ENCODE measurements at places on chromosomes 2 and 18.

DNA sequence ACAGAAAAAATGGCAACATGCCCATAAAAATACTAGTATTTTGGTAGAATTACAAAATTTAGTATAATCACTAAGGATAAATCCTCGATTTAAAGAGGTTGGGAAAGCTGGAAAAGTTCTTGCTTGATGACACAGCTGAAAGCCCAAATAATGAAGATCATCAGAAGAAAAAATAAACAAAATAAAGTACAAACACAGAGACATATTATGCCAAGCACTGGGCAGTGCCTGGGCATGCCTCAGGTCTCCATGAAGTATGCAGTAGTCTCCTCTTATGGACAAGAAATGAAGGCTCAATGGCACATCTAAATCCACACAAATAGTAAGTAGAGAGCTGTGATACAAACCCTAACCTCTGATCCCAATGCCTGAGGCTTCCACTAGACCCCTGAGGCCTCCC, 57.7 kb downstream of the RNU4ATAC start:
- DNase-seq: no peak

DNA sequence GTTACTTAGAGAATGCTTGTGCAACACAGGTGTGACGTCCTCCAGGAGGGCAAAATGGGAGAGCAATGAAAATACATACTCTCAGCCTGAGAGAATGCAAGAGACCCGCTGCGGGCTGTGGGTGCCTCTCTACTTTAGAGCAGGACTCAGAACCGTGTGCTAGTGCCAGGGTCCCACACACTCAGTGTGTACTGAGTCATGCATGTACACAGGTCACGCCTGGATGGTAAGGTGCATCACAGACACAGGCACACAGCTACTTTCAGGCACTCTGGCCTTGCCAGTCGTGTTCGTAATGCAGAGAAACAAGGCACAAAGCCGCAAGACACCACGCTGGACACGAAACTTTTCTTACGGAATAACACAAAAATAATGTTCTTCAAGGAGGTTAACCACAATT, 125.3 kb downstream of the ZNF516 start:
- DNase-seq: no peak

DNA sequence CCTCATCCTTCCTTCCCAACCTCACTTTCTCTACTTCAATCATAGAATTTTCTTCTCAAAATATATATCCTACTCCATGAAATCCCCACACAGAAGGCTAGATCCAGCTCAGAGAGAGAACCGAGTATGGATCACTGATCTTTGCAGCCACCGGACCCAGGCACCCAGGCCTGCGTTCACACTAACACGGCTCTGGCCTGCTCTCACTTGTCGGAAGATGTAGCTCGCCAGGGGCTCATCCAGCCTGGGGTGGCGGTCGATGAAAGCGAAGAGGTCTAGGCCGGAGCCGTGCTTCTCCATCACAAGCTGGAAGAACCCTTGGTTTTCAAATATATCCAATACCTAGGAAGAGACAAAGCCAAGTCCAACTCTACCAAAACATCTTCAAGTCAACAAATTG, 12.7 kb upstream of the MTERF4 start:
- DNase-seq: peak; percentile 21

DNA sequence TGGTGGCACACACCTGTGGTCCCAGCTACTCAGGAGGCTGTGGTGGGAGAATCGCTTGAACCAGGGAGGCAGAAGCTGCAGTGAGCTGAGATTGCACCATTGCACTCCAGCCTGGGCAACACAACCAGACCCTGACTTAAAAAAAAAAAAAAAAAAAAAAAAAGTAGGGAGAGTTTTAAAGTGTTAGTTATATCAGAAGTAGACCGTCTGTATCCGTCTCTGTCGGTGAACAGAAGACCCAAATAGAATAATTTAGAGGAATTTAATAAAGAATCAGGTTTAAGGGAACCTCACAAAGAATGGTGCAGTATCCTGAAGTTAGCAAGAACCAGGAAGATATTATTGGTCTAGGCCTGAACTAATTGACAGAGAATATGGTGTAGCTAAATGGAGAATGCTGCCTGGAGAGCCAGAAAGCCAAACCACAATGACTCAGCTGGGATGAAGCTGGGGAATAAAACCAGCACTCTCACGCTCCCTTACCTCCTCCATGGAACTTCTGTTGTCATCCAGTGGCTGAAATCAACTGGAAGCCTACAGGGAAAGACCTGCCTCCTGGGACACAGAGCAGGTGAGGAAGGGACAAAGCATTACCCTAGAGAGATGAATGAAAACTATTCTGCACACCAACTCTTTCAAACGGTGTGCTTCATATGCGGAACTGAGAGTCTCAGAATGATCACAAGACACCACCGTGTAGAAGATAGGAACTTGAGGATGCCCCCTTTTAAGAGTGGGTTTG, 39.1 kb upstream of the PLEKHM3 start:
- DNase-seq: peak; percentile 87

DNA sequence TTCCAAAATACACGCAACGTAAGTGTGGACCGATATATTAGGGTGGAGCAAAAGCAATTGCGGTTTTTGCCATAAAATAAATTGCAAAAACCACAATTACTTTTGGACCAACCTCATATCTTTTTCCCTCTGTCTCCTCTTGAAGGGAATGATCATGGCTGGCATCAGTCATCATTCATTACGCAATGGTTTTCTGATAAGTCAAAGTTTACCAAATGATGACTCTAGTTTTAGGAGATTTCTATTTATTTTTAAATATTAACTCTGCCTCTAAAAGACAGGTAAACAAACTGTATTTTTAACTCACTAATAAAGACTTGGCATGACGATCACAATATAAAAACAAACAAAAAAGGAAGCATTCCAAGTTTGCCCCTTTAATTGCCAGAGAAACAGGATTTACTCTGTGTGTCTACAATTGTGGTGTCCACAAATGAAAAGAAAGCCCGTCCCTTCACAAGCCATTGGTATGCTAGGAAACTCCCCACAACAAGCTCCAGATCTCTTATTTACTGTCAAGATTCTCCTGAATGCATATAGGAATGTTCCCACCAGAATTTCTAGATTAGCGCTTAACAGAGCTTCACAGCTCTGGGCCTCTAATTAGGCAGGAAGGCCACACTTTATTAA, 61.3 kb downstream of the IRS1 start:
- no peak for DNase-seq

- no peak for DNase-seq
Measured at GRCh38 chr2:164890544-164890943, 48.9 kb upstream of the COBLL1 start.

DNA sequence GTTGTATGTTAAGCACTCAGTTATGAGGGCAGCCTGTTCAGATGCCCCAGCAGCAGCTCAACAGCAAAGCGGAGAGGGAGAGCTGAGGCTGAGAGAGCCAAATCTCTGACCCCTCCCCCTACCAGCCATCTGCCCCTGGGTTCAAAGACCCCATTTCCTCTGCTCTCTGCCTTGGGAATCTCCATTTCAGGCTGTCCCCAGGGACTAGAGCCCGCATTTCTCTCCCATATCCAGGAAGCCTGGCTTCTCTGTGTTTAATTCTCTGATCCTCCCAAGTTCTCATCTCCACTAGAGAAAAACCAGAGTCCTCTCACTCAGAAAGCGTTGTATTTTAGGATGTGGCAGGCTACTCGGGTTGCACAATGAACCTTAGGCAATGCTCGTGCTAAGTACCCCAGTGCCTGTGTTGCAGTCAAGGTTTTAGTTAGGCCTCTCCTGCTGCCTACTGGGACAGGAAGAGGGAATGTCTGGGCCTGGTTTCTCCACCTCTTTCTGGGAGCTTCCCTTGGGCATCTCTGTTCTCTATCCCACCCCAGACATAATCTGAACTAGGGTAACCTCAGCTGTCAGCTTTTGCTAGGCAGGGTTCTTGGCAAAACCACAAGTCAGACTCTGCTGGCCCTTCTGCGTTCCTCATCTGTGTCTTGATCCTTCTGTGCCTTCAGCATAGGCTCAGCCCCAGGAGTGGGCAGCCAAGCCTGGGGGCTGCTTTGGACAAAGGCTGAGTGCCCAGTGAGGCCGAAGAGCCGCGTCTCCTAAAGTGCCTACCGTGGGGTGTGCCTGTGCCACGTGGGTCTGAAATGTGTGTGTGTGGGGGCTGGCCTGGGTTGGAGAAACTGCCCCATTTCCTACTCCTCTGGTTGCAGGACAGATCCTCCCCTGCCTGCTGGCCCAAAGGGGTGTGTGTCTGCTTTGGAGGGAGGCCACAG, 96.8 kb downstream of the STPG4 start:
- DNase-seq: no peak

DNA sequence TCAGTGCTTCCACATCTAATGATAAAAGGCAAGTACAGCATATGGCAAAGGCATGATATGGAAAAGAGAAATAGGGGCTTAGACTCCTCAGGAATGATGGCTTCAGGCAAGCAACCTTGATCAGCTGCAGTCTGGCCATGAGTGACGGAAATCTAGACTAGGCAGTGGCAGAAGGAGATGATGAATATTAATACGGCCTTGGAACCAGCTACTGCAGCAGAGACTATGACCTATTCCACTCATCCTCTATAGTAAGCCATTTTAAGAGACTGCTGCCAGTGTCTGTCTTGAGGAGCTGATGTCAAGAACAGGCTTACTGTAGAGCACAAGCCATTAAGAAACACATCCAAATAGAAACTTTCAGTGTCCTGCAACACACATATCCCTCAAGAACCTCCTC, 23.7 kb downstream of the ASXL2 start:
- DNase-seq: no peak

DNA sequence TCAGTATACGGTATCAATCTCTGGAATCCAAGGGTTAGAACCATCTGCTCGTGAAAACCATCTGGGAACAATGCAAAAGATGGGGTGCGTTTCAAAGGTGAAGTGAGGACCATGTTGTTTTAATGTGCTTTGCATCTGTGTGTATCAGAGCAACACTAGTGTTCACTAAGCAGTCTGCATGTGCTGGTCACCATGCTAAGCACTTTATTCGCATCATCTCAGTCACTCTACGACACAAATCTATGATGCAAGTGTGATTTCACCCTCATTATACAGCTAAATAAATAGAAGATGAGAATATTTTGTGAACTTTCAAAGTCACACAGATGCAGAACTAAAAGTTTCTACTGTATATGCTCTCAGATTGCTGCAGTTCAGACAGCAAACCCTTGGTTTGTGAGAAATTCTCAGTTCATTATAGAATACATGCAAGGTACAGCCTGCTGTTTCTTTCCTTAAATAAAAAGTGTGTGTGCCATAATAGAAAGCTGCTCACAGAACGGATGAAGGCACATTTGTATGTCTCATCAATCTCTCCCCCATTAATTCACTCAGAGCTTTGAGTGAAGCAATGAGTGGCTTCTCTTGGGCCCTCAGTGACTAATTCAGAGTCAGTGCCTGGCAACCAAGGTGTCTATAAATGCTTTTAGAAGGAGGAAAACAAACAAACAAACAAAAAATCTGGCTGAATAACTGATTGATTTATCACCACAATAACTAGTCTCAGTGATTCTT, 652.8 kb upstream of the SOX11 start:
- DNase-seq: no peak

GRCh38 chr2:149465873-149466272, 121.7 kb downstream of the MMADHC start:
- no peak for DNase-seq

DNA sequence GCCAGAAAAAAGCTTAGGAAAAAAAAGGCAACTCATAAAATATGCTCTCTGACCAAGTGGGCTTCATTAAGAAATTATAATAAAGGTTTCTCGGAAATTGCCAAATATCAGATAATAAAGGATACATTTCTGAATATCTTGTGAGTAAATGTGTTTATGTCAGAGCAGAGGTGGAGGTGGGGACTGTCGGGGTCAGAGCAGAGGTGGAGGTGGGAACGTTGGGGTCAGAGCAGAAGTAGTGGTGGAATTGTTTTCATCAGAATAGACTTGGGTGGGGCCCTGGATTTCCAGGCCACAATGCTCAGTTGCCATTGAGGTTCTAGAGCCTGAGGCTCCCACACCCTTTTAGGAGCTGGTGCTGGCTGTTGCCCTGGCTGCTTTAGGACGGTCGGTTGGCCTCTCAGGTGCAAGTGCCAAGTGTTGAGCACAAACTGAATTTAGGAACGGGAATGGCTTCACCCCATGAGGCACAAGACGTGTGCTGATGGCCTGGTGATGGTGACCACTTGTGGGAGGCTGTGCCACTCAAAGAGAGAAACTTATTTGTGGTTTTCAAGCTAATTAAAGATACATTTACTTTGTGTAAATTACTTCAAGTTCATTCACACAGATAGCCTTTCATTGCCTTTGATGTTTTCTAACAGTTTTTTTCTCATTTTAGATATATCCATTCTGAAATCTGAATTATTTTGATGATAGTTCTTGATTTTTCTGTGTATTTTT, 131.5 kb downstream of the ATP9B start:
- DNase-seq: peak; percentile 89

DNA sequence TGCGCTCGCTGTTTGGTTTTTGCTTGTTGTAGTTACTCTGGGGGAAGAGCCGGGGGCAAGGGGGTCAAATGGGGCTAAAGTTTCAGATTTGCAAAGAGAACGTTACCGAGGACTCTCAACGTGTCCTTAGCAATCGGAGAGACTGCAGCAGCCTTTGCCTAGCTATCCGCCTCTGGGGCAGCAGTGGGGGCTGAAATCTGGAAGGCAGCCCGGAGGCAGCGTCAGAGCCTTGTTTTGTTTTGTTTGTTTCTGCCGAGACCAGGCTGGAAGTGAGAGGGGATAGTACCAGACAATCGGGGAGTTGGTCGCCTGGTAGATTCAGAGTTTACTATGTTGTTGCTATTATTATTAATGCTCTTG, 1.2 kb downstream of the CDH20 start:
- DNase-seq: no peak

DNA sequence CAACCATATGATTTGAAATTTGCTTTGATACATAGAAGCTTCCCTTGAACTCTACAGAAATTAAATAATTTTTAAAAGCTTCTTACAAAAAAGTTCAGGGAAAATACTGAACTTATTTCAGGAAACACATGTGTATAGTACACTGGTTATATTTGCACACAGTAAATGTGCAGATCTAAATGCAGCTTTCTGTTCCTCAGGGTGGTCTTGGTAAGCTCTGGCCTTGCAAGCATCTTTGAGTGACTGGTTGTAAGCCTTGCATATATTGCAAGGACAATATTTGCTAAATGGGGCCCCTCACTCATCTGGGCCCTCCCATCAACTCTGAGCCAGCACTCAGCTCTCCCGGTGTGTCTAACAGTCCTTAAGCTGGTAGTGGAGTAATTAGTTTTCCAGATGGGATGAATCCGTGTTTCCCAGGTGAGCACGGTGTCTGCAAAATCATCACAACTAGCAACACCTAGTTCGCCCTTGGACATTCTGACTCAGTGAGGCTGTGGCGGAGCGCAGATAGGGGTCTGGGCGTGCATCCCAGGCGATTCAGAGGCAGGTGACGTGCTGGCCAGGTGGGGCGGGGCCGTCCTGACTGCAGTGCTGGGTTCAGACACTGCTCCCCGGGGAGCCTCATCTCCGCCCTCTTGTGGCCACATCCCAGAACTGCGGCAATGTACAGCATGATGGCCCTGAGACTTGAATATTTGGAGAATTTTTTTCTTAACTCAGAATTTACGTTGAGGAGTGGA, 149.6 kb downstream of the MBP start:
- peak; percentile 95 for DNase-seq

Data from islet precursor cell (in vitro differentiated cells).